ENCODE measurements at places on chromosomes 12 and 14.

- DNase-seq, result no peak
Measured at GRCh38 chr14:76941946-76942805, 86.3 kb downstream of the IRF2BPL start.

GRCh38 chr14:75452324-75452723 lies 24.5 kb downstream of the JDP2 start:
- DNase-seq, result no peak

- no peak for DNase-seq
Measured at GRCh38 chr12:8687846-8688601, 9.8 kb upstream of the RIMKLB start.

GRCh38 chr12:65232476-65233077 lies 45.9 kb upstream of the MSRB3 start:
- no peak for DNase-seq

- no peak for DNase-seq
Measured at GRCh38 chr14:68460541-68460940, 332.3 kb downstream of the ZFP36L1 start.

- no peak for DNase-seq
Measured at GRCh38 chr14:91573528-91573893, 63.4 kb upstream of the PPP4R3A start.

GRCh38 chr12:1865284-1865866 lies 45.0 kb downstream of the LRTM2 start:
- no peak for DNase-seq

- DNase-seq, result no peak
Measured at GRCh38 chr12:110861729-110862128, 14.9 kb downstream of the CCDC63 start.

DNA sequence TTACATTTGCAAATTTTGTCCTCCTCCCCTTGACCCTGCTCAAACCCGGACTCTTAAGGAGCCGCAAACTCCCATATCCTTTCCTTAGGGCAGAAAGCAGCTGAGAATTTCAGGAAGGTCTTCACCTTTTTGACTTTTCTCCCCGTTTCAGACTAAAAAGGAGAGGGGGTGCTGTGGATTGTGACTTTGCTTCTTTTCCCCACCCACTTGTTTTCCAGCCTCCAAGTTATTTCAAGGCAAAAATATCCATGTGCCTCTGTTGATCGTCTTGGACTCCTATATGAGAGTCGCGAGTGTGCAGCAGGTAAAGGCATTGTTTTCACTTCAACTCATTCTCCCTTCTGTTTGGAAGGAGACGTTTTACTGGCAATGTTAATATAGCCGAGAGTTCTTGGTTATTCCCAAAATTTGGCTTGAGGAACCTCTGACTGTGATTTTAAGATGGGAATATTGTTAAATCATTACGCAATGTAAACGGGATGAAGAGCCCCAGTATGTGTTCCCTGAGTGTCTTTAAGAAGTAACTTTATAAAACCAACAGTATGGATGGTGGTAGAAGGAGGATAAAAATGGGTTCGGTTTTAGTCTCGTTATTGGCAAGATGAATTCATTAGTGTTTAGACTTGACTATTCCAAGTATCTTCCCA lies 663 bp downstream of the LRRK2 start:
- no peak for DNase-seq

DNA sequence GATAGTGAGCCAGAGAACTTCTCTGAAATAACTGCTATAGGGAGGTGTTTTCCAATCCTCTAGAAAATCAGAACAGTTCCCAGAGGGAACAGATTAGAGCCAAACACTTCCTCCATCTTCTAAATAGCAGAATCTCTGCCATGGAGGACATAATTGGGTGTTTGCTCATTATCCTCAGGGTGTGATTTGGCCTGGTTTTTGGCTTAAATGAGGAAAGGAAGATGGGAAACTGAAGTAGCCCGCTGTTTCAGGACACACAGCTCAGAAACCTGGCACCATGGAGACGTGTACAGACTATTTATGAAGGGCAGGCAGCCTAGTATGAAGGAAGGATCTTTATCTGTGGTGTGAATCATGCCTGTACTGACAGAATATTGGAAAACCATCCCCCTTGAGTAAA lies 231.7 kb upstream of the PRKD1 start:
- no peak for DNase-seq

- DNase-seq, result no peak
Measured at GRCh38 chr12:105848286-105848685, 290.5 kb downstream of the NUAK1 start.

DNA sequence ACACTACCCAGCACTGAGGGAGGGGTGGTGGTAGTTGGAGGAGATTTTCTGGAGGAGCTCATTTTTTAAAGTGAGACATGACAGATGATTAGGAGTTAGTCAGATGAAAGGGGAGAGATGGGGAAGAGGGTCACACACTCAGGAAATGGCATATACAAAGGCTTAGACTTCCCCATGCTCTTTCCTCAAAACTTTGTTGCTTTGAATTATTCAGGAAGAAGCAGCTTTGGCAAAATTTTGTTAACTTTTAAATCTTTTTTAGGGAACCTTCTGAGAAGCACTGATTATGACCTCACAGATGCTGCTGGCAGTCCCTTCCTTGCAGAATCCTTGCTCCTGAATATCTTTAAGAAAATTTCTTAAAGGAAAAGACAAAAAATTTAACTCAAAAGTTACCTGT lies 19.8 kb downstream of the ALDH6A1 start:
- DNase-seq, result no peak

DNA sequence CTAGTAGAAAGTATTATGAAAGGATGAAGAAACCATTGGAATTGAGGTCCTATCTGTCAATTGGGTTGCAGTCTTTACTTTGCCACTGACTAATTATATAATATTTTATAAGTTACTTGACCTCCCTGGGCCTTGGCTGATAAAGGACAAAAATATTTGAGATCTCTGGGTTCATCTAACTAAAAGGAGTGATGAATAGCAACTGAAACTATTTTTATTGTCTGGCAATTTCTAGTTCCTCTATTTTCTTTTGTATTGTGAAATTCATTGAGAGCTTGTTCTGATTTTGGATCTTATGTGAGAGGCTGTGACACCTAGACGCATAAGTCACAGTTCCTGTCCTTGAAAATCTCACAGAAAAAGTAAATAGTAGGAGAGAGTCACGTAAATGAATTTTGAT lies 415.7 kb upstream of the ATP2B1 start:
- DNase-seq, result no peak

DNA sequence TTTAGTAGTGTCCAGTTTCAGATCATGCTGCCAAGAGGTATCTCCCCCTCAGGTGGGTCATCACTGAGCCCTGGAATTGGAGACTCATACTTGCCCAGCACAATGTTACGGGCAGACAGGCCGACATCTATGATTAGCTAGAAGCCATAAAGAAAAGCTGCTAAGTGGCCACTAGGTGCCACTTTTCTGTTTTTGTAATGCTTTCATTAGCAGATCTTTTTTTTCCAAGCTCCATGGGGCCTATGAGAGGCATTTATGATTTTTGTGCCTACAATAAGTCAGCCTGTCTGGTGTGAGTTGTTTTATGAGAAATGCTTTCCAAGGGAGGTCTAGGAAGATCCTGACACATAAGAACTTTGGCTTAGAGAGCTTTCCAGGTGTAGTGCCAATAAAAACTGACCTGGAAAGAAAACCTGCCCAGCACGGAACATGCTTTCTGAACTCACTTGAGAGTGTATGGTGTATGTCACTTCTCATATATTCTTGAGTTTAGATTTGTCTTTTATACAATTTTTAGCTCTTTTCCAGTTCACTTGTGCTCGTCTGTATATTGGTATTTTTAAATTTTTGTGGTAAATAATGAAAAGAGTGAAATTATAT lies 21.8 kb upstream of the SMCO2 start:
- DNase-seq, result no peak

DNA sequence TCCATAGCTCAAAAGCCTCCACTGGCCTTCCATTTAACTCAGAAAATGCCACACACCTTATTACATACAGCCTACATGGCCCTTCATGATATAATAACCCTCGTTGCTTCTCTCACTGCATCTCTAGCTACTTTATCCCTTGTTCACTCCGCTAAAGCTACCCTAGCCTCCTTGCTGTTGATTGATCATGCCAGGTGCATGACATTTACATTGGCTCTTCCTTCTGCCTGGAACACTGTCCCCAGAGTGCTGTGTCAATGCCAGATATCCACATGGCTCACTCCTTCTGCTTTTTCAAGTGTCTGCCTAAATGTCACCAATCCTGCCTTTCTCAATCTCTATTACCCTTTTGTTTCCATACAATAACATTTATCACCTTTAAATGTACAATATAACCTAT lies 58.3 kb downstream of the CAND1 start:
- no peak for DNase-seq

DNA sequence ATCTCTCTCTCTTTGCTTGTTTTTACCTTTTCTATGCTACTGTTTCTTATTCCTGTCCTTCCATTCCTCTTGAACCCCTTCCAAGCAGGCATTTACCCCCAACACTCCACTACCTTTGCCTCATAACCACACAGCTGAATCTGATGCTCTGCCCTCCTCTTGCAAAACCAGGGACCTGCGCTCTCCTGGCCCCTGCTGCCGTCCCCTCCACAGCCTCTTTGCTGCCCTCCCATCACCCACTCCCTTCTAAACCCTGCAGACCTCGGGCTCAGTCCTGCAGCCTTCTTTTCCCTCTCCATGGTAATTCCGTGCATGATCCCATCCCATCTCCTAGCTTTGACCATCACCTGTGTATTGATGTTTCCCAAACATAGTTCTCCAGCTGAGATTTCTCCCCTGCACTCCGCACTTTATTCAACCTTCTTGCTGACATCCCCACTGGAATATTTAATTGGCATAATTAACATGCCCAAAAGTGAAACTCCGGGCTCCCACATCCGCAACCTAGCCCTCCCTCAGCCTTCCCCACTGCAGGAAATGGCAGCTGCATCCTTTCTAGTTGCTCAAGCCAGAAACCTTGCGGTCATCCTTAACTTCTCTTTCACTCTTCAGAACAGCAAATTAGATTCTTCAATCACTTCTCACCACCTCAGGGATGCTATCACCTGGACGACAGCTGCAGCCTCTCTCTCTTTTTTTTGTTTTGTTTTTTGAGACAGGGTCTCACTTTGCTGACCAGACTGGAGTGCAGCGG lies 16.0 kb downstream of the FIGNL2 start:
- no peak for DNase-seq

GRCh38 chr14:103122585-103122946 lies 695 bp upstream of the TNFAIP2 start:
- no peak for DNase-seq

GRCh38 chr12:114152890-114153289 lies 186.8 kb upstream of the RBM19 start:
- no peak for DNase-seq

- no peak for DNase-seq
Measured at GRCh38 chr14:67199016-67199415, 9.8 kb downstream of the GARIN2 start.

DNA sequence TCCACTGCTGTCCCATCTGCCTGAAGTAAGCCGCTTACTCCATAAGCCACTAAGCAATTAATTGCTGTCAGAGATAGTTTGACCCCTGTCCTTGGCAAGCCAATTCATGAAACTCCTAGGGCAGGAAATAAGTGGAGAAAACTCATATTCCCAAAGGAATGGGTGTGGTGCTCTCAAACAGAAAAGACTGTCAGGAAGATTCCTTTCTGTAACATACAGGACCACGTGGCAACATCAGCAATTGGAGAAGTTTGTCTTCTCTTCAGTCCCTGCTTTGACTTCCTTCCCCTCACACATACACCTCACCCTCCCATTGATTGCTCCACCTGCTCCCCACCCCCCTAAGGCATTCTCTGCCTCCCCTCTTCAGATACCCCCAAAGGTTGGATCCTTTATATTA lies 36.2 kb upstream of the MDM1 start:
- no peak for DNase-seq

DNA sequence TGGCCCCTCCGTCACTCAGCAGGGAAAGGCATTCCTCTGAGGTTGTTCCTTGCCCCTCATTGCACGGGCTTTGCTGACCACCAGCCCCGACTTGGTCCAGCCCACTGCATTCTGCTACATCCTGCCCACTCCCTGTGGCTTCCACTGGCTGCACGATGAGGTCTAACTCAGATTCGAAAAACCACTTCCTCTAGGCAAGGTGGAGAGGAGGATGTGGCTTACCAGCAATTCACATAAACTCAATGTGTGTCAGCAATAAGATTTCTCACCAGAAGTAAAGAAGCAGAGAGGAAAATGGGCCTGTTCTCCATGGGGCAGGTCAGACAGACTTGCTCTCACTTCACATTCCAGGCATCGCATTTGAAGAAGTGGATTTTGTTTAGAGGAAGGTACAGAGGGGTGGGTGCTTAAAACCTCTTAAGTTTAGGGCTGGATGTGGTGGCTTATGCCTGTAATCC lies 14.7 kb downstream of the GPR68 start:
- no peak for DNase-seq

DNA sequence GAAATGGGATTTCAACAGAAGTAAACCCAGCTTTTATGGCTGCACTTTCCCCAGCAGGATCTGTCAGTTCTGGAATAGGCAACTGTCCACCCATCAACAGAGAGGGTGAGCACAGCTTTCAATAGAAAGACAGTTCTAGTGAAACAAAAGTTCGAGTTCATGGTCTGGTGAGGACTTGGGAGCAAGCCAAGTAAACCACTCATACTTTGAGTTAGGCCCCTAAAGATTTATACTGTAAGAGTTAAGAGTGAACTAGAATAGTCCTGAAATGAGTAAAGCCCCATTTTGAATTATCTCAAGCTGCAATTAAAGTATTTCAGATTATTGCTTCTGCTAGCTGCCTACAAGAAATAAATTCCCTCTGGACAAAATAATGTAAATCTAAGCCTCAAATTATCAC lies 82.6 kb downstream of the METTL25 start:
- DNase-seq, result no peak

GRCh38 chr14:103213331-103213730 lies 90.1 kb downstream of the TNFAIP2 start:
- no peak for DNase-seq

DNA sequence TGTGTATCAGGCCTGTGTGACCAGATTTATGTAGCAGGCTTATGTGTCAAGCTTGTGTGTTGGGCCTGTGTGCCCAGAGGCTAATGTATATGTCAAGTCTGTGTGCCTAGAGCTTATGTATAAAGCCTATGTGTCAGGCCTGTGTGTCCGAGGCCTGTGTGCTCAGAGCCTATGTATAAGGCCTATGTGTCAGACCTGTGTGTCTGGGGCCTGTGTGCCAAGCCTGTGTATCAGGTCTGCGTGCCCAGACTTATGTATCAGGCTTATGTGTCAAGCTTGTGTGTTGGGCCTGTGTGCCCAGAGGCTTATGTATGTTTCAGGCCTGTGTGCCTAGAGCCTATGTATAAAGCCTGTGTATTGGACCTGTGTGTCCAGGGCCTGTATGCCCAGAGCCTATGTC lies 249.3 kb upstream of the AVPR1A start:
- DNase-seq, result no peak

GRCh38 chr12:26164118-26164517 lies 31.3 kb upstream of the SSPN start:
- no peak for DNase-seq

DNA sequence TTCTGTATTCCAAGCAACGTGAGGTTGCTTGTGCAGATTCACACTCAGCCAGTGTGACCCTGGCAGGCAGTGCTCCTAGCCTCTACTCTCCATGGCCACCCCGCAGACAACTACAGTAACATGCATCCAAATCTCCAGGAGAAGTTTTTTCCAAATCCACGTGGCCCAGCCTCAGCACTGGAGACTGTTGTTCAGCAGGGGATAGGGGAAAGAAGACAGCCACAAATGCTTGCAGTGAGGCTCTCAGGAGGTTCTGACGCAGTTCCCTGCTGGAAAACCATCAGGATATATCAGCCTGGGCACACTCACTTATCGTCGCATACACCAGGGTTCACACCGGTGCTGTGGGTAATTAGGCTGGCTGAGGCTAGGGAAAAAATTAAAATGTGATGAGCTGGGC lies 16.2 kb downstream of the IQSEC3 start:
- no peak for DNase-seq
